ENCODE measurements at places on chromosomes 4 and X.

GRCh38 chrX:10326578-10326977 lies 169.8 kb downstream of the CLCN4 start:
- DNase-seq = no peak

DNA sequence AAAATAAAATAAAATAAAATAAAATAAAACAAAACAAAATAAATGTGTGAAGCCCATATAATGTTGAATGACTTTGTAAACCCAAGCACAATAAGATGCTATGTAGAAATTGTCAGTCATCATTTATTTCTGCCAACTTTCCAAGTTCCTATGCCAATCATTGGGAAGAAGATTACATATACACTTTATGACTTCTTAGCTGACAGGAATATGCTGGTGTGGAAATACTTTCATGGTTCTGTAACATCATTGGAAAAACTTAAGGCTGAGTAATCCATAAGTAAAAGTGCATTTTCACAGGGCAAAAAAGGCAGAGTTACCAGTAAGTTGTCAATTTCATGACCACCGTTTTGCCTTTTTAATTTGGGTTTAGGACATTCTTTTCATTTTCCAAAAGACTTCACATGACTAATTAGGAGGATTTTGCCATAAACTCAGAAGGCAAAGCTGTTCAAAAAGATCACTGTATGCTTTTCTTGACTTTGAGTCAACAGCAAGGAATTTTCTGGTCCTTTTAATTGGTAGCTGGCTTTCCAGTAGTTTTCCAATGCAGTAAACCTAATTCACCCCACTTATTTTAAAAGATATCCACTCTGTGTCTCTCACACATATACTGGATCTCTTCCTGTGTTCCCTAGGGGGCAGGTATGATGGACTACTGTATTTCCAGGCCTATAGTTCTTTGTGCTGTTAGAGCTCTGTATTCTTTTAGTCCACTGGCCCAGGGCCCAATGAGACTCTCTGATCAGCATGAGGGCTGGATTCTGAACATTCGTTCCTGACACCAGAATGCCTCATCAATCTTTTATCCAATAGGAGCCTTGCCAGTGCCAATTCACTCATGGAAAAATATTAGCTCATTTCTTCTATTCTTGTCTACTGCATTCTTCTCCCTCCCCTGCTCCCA lies 26.2 kb upstream of the SCRG1 start:
- no peak for DNase-seq

DNA sequence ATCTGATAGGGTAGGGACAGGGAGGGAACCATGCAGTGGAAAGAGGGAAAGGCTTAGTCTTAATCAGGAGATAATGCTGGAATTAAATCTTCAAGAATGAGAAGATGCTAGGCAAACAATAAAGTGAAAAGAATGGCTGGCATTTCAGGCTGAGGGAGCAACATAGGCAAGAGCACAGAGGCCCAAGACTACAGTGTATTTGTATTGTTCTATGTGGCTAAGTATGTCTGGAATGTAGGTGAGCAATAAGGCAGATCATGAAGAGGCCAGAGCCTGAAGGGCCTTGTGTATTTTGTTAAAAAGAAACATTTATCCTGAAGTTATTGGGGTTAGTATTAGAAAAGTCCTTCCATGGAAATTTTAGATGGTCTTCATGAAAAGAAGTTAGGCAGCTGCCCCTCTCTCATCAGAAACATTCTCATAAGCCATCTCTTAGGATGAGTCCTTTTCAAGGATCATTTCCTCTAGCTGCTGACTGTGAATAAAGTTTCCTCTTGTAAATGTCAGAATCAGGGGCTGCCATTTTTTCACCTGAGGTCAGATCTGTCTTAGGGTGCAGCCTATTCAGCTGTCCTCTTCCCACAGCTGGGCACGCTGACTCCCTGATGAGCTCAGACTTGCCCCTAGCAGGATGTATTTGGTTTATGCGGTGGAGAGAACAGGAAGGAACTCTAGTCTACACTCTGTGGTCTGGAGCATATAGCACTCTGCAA lies 46.3 kb downstream of the ATP10D start:
- peak; percentile 22 for DNase-seq

DNA sequence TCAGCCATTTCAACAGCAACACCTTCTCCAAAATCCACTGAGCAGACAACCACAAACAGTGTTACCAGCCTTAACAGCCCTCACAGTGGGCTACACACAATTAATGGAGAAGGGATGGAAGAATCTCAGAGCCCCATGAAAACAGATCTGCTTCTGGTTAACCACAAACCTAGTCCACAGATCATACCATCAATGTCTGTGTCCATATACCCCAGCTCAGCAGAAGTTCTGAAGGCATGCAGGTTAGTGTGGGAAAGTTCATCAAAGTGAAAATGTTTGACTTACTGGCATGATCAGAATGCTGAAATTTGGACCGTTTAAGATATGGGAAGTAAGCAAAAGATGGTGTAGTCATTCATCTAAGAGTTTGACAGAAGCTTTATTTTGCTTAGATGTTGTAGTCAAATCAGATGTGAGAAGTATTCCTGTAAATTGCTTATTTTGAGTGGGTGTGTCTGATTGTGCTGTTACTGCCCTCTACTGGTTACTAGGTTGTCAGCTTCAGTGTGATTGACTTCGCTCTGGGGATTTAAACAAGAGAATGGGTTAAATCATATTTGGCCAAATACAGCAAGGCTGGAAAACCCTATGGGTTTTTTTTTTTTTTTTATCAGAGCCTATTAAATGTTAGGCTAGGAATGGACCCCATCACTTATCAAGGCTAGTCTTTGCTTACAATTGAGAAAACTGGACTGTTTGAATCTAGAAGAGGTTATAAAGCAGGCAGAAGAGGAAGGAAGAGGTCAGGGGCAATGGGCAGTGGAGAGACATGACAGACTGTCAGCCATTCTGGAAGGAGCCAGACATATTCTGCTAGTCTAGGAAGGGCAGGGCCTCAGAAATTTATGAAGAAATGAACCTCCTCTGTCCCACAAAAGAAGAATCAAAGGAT lies 130.3 kb downstream of the DIPK2B start:
- no peak for DNase-seq

DNA sequence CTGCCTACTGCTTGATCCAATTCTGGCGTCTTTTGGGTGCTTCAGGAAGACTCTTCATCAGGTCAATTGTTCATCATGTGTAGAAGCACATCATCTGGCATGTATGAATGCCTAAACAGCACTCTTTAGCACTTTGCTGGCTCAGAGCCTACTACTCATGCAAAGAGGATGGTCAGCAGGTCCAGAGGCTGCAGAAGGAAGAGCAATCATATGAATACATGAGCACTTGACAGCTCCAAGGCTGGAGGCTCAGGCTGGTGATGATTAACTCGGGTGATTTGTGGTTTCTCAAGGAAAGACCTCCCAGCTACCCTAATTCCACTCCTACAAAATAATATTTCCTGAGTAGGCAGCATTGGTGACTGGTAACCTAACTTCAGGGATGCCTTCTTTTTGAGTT lies 103.8 kb upstream of the CXCL13 start:
- no peak for DNase-seq

GRCh38 chr4:183118585-183118984 lies 19.5 kb downstream of the WWC2 start:
- no peak for DNase-seq

- no peak for DNase-seq
Observed at GRCh38 chr4:38734911-38735310, 47.9 kb downstream of the TLR10 start.

DNA sequence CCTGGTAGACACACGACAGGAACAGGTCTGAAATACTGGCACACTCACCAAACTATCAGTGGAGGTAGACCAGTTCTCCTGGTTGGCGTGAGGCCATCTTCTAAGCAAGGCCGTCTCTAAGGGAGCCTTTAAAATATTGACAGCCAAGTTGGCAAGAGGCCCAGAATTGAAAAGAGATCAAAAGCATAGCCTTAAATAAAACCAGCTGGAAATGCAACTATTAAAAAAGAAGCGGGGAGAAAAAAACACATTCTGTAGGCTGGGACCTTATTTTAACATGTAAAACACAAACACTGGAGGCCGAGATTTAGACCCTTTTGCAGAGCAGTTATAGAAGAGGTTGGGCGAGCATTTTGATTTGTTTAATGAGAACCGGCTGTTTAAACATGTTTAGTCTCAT lies 233.0 kb upstream of the CLNK start:
- no peak for DNase-seq

DNA sequence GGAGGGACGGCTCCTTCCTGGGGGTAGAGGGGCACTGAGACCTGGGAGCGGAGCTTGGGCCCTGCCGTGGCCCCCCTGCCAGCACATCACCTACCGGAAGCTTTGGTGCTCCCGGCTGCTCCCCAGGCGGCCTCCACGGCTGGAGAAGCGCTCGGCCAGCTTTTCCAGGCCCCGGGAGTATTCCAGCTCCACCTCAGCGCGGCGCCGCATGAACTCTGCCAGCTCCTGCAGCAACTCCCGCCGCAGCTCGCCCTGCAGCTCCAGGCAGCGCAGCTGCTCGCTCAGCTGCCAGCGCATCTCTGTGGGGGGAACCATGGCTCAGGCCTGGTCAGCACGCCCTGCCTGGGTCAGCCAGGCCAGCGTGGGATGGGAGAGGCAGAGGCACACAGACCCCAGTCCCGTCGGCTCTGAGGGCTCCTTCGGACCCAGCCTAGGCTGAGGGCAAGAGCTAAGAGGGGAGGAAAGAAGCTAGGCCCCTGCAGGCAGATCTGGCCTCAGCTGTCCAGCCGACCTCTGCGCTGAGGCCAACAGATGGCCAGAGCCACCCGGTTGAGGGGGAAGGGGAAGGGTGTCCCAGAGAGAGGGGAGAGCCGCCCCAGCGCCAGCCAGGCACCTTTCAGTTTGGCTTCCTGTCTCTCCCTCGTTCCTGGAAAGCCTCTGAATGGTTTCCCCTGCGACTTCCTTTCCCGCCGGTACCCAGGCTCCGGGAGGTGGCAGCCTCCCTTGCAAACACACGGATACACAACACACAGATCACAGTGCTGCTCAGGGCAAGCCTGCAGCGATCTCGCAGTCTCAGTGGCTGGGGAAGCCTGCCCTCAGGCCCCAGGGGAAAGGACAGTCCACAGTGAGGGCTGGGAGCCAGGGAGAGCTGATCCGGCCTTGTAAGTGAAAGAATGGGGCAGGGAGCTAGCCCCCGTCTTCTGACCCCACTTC lies 4.3 kb downstream of the ARHGAP4 start:
- DNase-seq = no peak

DNA sequence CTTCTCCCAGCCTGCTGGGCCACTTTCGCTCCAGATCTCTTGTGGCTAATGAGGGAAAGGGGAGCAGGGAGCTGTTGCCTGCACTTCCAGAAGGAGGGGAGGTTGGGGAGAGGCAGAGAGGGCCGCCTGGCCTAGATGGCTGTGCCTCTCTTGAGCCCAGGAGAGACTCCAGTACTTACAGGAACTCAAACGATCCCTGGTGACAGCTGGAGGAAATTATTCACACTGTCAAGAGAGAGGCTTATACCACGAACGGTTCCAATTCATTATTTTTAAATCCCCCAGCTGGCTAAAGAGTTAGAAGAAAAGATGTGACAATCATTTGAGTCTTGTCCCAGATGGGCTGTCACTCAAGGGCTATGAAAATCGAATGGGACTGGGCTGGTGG lies 96.1 kb downstream of the PHKA2 start:
- no peak for DNase-seq

DNA sequence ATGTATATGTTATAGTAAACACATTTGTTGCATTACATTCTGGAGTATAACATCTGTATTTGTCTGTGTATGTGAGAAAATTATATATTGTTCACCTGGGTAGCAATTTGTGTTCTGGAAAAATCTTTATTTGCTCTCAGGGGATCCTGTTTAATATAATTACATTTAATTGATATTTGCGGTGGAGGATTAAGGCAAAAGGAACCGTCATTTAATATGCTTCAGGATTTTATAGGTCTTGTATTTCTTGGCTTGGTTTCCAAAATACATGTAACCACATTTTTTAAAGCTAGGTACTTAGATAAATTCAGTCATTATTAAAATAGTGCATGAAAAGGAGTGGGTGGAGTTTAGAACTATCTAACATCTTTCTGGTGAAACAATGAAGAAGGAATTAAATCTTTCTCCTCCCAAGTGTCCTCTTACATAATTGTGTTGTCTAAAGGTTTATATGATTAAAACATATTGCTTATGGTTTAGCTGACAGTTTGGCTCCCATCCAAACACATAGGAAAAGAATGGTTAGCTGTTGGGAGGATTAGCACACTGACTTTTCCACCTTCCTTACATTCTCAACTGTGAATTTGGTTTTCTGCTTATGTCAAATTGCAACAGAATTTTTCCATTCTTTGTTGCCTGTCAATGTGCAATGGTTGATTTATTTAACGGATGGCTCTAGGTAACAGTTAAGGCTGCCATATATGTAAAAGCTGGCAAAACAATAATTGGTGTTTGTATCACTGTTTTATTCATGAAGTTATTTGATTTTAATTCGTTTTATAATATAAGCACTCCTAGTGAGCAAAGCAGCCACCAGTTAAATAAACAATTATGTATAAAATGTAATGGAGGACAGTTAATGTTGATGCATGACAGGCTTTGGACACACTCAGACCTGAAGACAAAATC lies 250.8 kb upstream of the SFRP2 start:
- no peak for DNase-seq

DNA sequence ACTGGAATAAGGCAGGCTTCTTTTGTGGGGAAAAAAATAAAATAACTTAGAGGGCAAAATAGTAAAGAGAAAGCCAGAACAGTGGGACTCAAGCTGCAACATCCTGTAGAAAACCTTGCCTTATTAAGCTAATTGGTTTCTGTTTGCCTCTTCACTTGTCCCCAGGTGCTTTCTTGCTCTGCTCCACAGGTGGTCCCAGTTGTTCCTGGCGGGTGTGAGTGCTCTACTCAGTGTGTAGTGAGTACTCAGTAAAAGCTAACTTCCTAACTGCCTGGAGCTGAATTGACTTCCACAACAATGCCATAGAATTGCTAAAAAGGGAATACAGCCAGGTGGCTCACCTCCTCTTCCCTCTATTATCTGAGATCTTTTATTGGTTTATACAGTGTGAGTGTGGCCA lies 930.2 kb downstream of the C4orf33 start:
- no peak for DNase-seq

- DNase-seq = no peak
Observed at GRCh38 chr4:6172093-6172926, 28.0 kb downstream of the JAKMIP1 start.

DNA sequence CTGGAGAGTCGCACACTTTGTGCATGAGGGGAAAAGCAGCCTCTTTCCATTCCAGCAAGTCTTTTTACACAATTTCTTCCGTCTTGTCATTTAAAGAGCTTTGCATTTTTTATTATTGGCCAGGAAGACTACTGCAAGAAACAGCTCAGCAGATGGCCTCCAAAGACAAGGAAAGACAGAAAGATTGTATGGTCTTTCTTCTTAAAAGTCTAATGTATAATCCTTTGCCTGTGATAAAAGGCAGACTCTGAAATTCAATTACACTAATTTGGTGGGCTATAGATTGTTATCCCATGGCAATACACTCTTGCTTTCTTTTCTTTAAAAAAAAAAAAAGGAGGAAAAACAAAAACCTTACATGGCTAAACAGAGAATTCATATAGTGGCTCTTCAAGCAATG lies 5.9 kb downstream of the CAPN6 start:
- DNase-seq = no peak

GRCh38 chrX:24839331-24839730 lies 145.6 kb downstream of the POLA1 start:
- DNase-seq = no peak

- no peak for DNase-seq
Observed at GRCh38 chr4:93317561-93317960, 511.0 kb upstream of the ATOH1 start.

GRCh38 chr4:15682242-15683142 lies 865 bp downstream of the FAM200B start:
- DNase-seq = no peak
